Astrocyte of the spinal cord (primary cell): ENCODE measurements at places on chromosomes 6 and 20.

GRCh38 chr6:113564371-113565171, 292.6 kb upstream of the MARCKS start:
- peak; percentile 91 for DNase-seq

DNA sequence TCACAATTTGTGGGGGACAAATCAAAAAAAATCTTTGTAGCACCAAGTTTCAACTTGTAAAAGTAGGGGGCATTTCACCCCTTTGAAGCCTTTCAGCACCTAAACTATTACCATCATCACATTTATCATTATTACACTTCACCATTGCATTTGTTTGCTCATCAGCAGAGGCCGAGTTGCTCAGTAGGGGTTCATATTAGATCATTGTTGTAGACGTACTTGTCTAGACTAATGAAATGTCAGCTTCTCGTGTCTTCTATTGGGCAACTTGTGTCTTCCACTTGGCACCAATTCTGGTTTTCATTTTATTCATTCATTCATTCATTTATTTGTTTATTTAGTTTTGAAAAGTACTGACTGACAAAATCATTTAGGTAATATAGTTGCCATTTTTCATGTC, 338.3 kb upstream of the KCNQ5 start:
- DNase-seq = peak; percentile 66

DNA sequence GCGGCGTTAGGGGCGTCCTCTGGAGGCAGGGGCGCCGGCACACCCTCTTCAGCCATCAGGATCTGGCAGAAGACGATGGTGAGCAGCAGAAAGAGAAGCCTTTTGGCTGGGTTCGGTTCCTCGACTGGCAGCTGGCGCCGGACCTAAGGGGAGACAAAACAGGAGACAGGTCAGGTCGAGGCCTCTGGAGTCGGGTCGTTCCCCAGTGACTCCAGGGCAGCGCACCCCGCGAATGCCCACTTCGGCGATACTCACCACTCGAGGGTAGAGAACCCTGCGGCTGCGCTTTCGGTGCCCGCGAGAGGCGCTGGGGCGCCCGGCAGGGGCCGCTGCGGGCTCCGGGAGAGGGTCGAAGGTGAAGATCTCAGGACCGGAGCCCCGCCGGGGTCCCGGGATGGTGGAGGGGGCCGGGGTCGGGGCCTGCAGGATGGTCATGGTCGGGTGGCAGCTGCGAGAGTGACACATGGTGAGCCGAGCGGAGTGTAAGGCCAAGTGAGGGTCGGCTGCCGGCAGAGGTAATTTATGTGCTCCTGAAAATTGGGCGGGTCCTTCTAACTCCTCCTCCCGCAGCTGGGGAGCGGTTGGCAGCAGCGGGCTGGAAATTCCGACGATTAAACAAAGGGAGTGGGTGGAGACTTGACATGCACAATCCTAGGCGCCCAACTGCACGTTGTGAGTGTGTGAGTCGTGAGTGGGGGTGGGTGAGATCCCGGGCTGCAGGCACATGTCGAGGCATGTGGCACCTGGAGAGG, at the start of gene IER3:
TSS of gene IER3 (minus strand) at position 494 of the 752 bp plus-strand sequence. CDS start at position 465, 29 bp downstream.
- DNase-seq = peak; percentile 93

GRCh38 chr20:40668449-40669228, 20.4 kb downstream of the MAFB start:
- DNase-seq = peak; percentile 31

DNA sequence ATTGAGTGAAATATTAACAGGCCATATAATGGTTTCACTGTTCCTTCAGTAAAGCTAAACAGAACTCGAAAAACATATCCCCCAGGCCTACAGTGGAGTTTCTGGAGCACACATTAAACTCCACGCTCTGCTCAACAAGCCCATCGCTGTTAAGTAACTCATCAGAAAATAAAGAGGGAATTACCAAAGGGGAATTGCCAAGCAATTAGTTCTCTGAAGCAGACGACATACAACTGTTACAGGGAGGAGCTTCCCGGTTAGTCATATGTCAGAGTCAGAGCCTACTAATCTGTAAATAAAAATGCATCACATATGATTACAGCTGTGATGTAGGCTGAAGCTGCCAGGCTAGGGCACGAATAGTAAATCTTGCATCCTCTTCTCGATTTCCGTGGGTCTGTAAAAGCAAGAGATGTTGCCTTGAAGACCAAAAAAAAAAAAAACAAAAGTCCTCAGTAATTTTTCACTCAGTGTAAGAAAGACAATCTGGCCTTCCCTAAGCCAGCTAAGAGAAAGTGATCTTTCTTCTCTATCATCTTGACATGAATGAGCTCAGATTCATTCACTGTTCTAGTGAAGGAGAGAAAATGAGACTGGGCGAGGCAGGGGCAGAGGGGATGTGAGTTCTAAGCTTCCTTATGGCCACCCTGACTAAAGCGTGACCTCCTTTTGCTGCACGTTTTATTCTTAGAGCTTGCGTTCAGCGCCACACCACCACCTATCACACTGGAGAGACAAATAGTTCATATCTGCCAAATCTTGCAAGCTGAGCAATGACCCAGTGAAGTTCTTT, 13.8 kb downstream of the ATXN1 start:
- DNase-seq = peak; percentile 61

- DNase-seq = no peak
These were observed at the start of gene C20orf144 for GRCh38 chr20:33662172-33662571. C20orf144 (plus strand) TSS chr20:33662327; CDS start chr20:33662346, 19 bp downstream.

GRCh38 chr6:44053106-44053756, 74.0 kb downstream of the MRPL14 start:
- DNase-seq = no peak

- no peak for DNase-seq
These were observed 59.4 kb downstream of the UBE2V1 start for GRCh38 chr20:50053362-50054230.

- peak; percentile 82 for DNase-seq
These were observed 164.8 kb downstream of the BACH2 start for GRCh38 chr6:90131614-90132423.

- peak; percentile 20 for DNase-seq
These were observed 163.6 kb downstream of the LY86 start for GRCh38 chr6:6752129-6752528.

DNA sequence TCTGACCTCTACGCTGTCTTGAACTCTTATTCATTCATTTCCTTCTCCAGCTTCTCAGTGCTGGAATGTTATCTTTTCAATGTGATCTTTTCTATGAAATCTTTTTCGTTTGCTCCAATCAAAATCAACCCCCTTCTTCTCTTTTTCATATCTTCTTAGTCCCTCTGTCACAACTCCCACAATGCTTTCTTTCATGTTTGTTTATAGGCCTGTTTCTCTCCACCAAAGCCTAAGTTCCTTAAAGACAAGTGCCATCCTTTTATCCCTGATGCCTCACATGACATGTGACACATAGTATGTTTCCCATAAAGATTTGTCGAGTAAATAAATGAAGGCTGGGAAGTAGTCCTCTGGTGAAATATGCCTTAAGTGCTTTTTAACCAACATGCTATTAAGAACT, 38.1 kb downstream of the CRYBG1 start:
- DNase-seq = no peak

DNA sequence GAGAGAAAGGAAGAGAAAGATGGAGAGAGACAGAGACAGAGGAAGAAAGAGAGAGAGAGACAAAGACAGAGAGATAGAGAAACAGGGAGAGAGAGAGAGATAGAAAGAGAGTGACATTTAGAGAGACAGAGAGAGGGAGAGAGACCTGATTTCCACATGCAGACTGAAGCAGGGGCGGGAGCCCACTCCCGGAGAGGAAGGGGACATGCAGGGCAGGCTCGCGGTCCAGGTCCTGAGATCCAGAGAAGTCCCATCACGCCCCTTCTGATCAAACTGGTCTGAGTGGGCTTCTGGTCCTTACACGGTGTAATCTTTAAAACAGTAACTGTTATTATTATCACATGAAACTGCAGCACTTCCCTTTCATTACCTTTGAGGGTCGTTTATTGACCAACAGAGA, 62.2 kb downstream of the PHACTR3 start:
- no peak for DNase-seq

DNA sequence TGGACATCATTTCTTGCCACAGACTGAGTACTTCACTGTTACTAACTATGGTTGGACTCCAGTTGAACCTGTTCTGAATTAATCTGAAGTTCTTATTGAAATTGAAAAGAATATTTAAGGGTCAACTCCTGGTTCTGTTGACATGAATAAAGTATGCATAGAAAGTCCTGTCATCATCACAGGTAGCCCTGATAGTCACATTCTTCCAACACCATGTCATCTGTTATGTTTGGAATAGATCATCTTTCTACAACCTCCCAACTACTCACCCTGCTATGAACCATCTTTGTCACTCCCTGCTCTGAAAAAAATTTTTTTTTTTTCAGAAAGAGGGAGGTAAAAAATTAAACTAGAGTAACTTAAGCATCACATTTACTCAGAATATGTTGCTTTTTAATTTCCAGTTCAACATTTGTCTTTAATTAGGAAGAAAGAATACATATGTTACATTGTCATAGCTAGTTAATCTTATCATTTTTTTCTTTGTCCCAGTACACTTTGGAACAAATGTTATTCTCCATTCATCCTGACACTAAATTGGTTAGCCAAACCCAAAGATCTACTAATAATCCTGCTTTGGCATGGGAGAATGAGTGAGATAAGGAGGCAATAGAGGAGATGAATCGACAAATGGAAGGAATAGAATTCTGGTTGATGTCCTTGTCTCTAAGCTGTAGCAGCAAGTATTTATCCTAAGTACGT, 775.1 kb upstream of the NRSN1 start:
- no peak for DNase-seq

DNA sequence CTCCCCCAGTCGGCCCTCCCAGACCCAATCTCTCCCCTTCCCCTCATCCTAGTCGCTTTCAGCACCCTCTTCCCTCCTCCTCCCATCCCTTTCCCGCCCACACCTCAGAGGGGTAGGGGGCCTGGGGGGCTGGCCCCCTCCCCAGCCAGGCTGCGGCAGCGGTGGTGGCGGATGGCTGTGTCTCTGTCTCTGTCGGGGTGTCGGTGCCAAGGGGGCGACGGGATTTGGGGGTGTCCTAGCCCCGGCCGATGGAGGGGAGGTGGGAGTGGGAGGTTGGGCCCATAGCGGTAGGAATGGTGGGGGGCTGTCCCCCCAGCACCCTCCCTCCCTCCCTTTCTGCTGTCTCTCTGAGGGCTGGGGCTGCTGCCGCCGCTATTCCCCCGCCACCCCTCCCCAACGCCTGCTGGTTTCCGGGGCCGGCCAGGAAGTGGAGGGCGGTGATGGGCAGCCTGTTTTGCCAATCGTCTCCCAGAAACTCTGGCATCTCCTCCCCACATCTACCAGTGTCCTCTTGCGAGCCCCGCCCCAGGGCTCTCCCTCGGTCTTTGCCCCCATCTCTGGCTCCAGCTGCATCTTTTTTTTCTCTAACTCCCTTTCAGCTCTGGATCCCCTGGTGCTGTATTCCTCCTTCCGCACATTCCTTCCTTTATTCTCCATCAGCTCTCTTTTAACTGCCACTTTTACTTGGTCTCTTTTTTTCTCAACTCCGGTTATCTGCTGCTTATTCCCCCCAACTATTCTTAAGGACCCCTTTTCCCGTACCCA, at the start of gene AGPAT1:
TSS of gene AGPAT1 (minus strand) at position 374 of the 765 bp plus-strand sequence. CDS start 4,588 bp downstream, outside the sequence.
- peak; percentile 97 for DNase-seq

GRCh38 chr20:9978397-9979004, 56.3 kb upstream of the ANKEF1 start:
- peak; percentile 89 for DNase-seq

DNA sequence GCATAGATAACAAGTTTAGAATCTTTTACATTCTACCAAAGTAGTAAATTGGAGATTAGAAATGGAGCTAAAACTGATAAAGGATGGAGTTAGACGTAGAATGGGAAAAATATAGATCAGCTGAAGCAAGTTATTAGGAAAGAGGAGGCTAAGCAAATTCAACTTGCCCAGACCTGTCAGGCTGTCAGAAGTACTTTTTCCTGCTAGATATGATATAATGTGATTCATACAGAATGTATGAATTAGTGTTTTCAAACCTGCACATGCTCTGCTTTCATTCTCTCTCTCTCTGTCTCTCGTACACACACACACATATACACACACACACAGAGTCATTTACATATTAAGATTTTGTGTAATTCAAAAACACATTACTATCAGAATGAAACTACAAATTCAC, 133.2 kb upstream of the HDGFL1 start:
- DNase-seq = no peak

- peak; percentile 99 for DNase-seq
These were observed 42.3 kb downstream of the HIVEP2 start for GRCh38 chr6:142902636-142903053.

GRCh38 chr6:79438030-79438429, 99.2 kb downstream of the LCA5 start:
- peak; percentile 38 for DNase-seq

- no peak for DNase-seq
These were observed 9.2 kb downstream of the PDCD2 start for GRCh38 chr6:170575250-170575649.

DNA sequence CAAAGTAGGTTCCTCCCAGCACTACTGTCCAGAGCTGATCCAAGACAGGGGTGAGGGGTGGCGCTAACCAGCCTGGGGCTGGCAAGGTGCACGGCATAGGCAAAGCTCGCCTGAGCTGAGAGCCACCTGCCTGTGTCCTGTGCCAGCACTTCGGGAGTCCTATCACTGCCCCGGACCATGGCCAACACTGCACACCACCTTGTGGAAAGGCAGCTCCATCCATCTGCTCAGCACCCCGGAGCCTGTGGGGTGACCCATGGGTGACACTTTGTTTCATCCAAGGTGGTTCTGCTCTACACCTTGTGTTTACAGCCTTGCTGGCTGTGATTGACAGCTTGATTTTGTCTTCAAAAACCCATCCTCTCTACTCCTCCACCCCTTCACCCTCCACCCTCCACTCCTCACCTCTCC, 32.9 kb upstream of the GATA5 start:
- DNase-seq = no peak

- DNase-seq = no peak
These were observed 157.2 kb downstream of the CDH26 start for GRCh38 chr20:60115451-60115850.

GRCh38 chr6:161079566-161080262, 88.1 kb downstream of the MAP3K4 start:
- DNase-seq = peak; percentile 84

DNA sequence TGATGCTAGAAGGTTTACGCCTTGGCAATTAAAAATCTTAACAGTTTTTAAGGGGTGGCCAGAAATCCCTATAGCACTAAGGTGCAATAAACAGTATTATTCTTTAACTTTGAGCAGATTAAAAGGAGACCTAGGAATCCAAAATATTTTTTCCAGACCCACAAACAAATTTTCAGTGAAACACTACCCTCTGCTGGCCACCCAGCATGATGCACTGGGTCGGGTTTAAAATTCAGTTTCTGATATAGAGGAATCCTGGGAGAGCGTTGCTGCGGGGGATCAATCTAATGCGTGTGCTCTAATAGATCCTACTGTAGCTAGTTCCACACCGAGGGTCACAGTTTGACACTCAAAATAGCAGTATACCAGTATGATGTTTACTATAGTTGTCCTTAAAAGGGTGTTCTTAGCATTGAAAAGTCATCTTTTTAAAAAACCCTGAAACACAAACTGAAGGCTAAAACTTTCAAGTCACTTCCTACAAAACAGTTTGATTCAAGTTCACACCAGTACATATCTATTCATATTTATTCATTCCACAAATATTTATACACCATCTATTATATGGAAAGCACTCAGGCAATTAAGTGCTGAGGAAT, 10.2 kb downstream of the UBE3D start:
- peak; percentile 56 for DNase-seq
